ENCODE measurements at places on chromosomes 7 and 10.

GRCh38 chr7:134120405-134120804 is 6.7 kb upstream of the LRGUK start:
- DNase-seq = no peak

- no peak for DNase-seq
Observed at GRCh38 chr10:6841761-6842160, 261.7 kb upstream of the PRKCQ start.

GRCh38 chr7:54788664-54789063 is 29.7 kb upstream of the SEC61G start:
- DNase-seq = peak; percentile 71

DNA sequence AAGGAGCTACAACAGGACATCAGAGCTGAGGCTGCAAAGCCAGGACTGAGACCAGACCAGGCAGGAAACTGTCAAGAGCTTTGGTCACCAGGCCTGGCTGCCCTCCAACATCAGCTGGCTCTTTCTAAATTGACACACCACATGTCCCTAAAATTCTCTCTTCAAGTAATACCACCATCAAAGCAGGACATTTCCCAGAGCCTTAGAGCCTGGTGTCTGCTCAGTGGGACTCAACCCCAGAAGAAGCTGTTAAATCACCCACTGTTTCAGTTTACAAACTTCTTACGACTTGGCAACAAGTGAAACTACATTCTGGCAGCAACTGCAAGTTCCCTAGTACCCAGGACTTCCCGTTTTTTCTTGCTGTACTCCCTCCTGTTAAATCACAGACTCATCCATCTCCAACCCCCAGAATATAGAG is 3.8 kb upstream of the IL6 start:
- no peak for DNase-seq

- no peak for DNase-seq
Observed at GRCh38 chr10:125538947-125539731, 143.8 kb downstream of the TEX36 start.

- DNase-seq = no peak
Observed at GRCh38 chr10:94266091-94266490, 96.6 kb downstream of the NOC3L start.

- DNase-seq = no peak
Observed at GRCh38 chr7:30764030-30764975, 6.9 kb upstream of the MINDY4 start.

- DNase-seq = no peak
Observed at GRCh38 chr7:40680657-40681056, 545.9 kb downstream of the SUGCT start.

GRCh38 chr10:63114031-63114814 is 18.9 kb upstream of the NRBF2 start:
- no peak for DNase-seq

DNA sequence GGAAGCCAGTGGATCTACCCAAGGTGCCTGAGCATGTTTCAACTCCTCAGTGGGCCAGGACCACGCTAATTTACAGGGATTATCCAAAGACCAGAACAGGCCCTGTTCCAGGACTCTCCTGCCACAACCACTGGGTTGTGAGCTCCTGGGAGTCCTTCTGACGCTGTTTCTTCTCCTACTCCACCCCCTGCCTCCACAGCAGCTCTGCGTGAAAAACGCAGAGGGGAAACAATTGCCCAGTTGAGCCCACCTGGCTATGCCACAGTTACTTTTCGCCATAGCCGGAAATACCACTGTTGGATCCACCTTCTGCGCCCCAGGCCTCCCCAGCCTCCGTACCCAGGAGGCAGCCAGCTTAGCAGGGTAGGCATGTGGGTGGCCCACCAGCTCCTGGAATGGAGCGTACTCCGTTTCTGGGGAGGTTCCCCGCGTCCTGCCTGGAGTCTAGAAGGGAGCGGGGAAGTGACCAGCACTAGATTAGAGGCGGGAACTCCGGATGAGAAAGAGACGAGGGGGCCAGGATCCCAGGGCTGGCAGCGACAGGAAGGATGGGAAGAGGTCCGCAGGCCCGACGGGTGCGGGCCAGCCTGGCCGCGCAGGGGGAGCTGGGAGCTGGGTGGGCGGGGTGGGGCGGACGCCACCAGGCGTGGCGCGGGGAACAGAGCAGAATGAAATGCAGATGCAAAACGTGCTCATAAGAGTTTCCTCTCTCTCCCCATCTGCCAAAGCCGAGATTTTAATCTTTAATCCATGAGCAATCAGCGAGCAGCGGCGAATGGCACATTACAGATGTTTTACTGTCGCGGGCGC is 32.1 kb upstream of the PAX2 start:
- no peak for DNase-seq
